ENCODE measurements at places on chromosomes 2 and 18. TPM values are rescaled to one million over a fixed set of nuclear protein-coding genes. Genes with fewer than 3 reads are reported as not detected.

DNA sequence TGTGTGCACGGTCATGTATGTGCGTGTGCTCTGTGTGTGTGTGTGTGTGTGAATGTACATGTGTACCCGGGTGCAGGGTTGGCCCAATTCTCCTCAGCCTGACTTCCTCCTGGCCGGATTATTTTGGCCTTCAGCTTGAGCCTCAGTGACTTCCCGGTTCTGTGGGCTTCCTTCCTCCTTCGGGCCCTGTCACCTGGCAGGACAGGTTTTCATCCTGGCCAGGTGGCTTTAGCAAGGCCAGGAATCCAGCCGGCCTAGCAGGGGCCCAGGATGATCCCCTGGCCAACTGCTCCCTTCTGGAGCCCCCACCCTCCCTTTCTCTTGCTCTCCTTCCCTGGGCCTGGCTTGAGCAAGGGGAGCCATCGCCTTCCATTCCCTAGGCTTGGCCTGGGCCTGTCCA, 140.5 kb downstream of the INHBB start:
- H3K4me1 ChIP-seq: peaks cover 19% of the 10 kb centered on the region
- peak overlapping the region; percentile 77 for H3K27ac ChIP-seq
- no peaks in the 10 kb centered on the region for H3K36me3 ChIP-seq

GRCh38 chr2:42132191-42132965, 36.8 kb upstream of the EML4 start:
- H3K36me3 ChIP-seq: no peaks in the 10 kb centered on the region
- H3K4me1 ChIP-seq: peaks cover 69% of the 10 kb centered on the region
- peak overlapping the region; percentile 69 for H3K27ac ChIP-seq
- H3K27me3 ChIP-seq: no peaks in the 10 kb centered on the region
- no peak for DNase-seq

DNA sequence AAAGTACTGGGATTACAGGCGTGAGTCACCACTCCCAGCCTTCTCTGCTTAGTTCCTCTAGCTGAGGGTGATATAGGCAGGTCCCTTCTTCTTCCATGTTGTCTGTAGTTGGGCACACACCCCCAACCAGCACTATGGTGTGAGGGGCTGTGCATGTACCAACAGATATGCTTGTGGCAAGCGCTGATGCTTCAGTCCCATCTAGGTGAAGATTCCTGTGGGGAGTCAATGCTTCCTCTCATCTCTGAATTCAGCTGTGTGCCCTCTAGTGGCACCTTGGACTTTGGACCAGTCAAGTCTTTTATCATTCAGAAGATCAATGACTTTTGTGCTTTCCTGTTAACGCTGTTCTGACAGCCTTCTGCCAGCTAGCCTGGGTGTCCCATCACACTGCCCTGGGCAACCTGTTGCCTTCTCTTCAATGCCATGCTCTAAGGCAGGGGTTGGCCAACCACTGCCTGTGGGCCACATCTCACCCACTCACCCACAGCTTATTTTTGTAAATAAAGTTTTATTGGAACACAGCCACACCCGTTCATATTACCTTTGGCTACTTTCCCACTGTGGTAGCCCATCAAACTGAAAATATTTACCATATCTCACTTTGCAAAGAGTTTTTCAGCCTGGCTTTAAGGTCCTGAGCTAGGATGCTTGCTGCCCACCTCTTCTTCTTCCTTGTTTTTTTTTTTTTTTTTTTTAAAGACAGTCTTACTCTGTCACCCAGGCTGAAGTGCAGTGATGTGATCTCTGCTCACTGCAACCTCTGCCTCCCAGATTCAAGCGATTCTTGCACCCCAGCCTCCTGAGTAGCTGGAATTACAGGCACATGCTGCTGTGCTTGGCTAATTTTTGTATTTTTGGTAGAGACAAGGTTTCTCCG, 51.0 kb downstream of the NPAS2 start:
- H3K36me3 ChIP-seq: peaks cover 38% of the 10 kb centered on the region
- no peaks in the 10 kb centered on the region for H3K27me3 ChIP-seq
- peaks cover 29% of the 10 kb centered on the region for H3K4me1 ChIP-seq
- DNase-seq: no peak

- peaks cover 35% of the 10 kb centered on the region for H3K27me3 ChIP-seq
- H3K27ac ChIP-seq: no peak overlapping the region
- no peaks in the 10 kb centered on the region for H3K36me3 ChIP-seq
- DNase-seq: no peak
Measured at GRCh38 chr2:175687465-175687864, 314.6 kb downstream of the LNPK start.

GRCh38 chr18:69387186-69387585, 13.5 kb upstream of the DOK6 start:
- no peak overlapping the region for H3K4me3 ChIP-seq
- no peaks in the 10 kb centered on the region for H3K27me3 ChIP-seq
- H3K36me3 ChIP-seq: no peaks in the 10 kb centered on the region
- no peak overlapping the region for H3K27ac ChIP-seq

DNA sequence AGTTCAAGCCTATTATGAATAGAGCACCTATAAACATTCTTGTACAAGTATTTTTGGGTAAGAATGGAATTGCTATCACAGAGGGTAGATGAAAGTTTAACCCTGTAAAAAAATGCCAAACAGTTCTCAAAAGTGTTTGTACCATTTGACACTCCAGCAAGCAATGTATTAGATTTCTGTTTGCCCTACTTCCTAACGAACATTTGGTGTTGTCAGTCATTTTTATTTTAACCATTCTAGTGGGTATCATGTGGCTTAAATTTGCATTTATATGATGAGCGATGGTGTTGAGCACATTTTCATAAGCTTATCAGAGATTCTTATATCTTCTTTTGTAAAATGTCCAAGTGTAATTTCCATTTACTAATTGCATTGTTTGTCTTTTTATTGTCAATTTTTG, 608.2 kb upstream of the ACVR2A start:
- H3K27ac ChIP-seq: no peak overlapping the region
- H3K4me3 ChIP-seq: no peak overlapping the region
- no peaks in the 10 kb centered on the region for H3K36me3 ChIP-seq
- DNase-seq: no peak
- 0 out of 2 replicates have a peak, but pooled peaks cover 3% of the 10 kb centered on the region for H3K4me1 ChIP-seq
- H3K27me3 ChIP-seq: no peaks in the 10 kb centered on the region

DNA sequence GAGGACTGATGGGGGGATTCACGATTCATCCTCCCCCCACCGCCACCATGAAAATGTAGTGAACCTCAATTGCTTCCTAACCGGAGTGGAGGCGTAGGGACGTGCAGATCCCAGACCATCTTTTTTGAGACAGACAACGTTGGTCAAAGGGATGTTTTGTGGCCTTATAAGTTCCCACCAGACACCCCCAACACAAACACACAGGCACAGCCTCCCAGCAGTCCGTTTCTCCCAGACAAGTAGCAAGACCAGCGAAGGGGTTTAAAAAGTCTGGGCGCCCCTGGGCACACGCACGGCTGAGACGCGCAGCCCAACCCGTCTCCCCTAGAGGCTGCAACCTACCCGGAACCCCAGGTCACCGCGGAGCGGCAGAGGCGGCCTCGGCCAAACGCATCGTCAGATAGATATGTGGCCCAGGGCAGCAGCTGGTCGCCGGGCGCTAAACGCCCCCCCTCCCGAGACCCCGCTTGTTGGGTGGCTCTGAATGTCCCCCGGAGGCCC, 1.3 kb downstream of the GBX2 start:
- H3K4me3 ChIP-seq: peak overlapping the region; percentile 50
- H3K36me3 ChIP-seq: no peaks in the 10 kb centered on the region
- DNase-seq: no peak
- no peaks in the 10 kb centered on the region for H3K4me1 ChIP-seq
- H3K27ac ChIP-seq: no peak overlapping the region

HOXD13 gene
- not detected for total RNA-seq

Data from PC-9 (cell line).